SW 1271 (cell line): ENCODE measurements at places on chromosomes 3 and 15.

GRCh38 chr3:179750720-179751328, 98.0 kb downstream of the USP13 start:
- peak; percentile 40 for DNase-seq

DNA sequence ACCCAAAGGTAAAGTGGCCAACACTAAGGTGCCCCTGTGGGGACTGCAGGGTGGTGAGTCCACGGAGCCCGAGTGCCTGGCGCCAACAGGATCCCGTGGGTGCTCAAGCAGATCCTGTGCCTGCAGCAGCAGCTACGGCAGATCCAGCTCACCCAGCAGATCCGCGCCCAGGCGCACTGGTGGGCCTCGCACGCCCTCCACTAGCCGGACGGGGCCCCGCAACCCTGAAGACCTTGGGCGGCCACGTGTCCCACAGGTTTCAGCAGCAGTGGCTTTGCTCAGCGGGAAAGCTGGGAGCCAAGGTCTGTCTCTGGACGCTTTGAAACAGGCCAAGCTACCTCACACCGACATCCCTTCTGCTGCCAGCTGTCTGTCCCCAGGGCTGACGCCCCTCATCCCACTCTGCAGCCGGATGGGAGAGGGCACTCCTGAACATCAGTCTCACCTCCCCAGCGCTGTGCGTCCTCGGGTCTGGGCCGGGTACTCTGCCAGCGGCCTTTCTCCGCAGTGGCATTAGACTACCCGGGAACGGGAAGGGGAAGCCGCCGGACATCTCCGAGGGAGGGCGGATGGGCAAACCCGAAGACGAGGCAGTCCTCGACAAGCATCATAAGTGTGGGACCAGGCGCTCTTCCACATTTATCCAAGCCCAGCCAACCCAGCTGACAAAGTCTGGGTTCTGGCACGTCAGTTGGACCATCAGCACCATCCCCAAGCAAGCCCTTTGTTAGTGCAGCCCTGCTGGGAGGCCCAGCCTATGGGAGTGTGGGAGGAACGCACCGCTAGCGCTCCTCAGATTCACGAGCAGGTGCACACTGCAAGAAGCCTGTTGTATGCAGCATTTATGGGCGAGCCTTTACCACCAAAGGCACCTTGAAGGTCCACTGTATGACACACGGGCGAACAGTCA, 212.6 kb upstream of the UBE2E2 start:
- no peak for DNase-seq

GRCh38 chr3:157226173-157226847, 66.4 kb upstream of the CCNL1 start:
- DNase-seq = no peak

GRCh38 chr15:92595506-92596381, 59.8 kb downstream of the FAM174B start:
- no peak for DNase-seq

DNA sequence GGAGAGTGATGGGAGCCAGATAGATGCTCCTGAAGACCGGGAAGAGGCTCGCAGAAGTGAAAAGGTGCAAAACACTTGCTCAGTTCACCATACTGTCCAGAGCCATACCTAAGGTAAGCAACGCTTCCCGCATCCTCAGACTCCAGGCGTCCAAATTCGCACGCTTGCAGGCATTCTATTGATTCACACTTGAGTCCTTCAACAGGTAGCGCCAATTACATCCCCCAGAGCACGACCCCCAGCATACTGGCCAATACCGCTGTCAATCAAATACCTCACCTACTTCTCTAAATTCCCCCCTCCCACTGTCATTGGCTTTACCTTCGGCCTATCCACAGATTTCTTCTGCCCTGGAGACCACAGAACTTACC, 361 bp upstream of the STXBP5L start:
- DNase-seq = no peak

- DNase-seq = no peak
Measured at GRCh38 chr3:39812537-39812936, 3.1 kb downstream of the MYRIP start.

GRCh38 chr3:127073941-127074820, 91.3 kb downstream of the PLXNA1 start:
- DNase-seq = no peak
